ENCODE measurements at places on chromosomes 11 and 22.

GRCh38 chr11:78786086-78786485 is 211.4 kb upstream of the NARS2 start:
- no peak for DNase-seq

GRCh38 chr22:42022162-42022847 is 23.7 kb downstream of the WBP2NL start:
- DNase-seq, result no peak

DNA sequence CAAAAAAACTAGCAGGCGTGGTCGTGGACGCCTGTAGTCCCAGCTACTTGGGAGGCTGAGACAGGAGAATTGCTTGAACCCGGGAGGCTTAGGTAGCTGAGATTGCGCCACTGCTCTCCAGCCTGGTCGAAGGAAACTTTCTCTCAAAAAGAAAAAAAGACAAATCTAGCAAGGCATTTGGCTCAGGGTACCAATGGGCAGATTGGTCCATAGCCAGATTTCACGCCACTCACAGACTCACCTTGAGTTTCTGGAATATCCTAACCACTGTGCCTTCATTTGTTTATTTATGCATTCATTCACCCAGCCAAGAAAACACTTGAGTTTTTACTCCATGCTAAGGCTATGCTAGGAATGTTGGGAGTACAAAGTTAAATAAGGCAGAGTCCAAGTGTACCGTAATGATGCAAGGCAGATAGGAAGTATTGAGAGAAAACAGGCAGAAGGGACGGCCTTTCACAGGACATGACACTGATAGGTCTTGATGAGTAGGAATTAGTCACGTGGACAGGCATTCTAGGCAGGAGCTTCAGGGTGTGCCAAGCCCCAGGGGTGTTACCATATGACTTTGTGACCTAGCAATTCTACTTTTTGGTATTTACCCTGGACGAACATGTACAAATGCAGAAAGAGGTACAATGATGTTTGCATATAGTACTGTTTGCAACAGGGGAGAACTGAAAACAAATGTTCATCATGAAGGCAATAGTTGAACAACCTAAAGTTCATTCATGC is 3.0 kb upstream of the PACSIN3 start:
- DNase-seq, result peak; percentile 32

- DNase-seq, result no peak
These were observed 3.4 kb upstream of the SMTN start for GRCh38 chr22:31077681-31078080.

DNA sequence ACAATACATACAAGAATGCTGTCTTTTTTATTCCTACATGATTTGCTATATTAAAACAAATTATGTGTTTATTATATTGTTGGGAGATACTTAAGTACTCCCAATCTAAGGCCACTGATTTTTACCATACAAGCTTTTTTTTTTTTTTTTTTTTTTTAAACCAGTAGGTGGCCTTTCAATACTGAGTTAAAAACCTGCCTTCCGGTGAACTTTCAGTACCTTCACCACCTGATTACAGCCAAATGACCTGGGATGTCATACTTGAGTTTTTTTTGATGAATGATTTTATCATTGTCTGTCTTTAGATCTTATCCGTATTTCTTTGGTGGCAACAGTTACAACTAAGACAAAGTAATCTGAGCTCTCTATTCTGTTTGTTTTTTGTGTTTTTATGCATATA is 94.0 kb upstream of the FOLH1 start:
- DNase-seq, result no peak

- no peak for DNase-seq
These were observed 38.2 kb upstream of the OR5AK2 start for GRCh38 chr11:56950510-56950909.

DNA sequence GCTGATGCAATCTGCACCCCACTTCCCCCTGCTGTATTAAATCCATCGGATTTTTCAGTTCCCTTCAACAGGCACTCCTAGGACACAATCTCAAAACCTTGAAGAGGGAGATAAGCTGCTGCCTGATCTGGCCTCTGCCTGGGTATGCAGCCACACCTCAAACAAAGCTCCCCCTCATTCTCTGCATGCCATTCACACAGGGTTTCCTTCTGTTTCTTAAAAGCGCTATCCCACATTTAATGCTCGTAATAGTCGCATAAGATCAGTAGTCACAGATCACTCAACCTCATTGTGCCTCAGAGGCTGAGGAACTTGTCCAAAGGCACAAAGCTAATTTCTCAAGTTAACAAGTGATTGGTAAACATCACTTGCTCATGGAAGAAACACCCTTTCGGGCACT is 34.0 kb downstream of the UQCR10 start:
- no peak for DNase-seq
